Activated CD8-positive, alpha-beta memory T cell treated with anti-CD3 and anti-CD28 coated beads, Interleukin-2, amount 10 ng/mL, durations not matched to agents 7 days and 5 days (primary cell): ENCODE measurements at places on chromosomes 13 and 19.

- DNase-seq: no peak
Measured at GRCh38 chr19:30781047-30781446, 408.9 kb downstream of the ZNF536 start.

DNA sequence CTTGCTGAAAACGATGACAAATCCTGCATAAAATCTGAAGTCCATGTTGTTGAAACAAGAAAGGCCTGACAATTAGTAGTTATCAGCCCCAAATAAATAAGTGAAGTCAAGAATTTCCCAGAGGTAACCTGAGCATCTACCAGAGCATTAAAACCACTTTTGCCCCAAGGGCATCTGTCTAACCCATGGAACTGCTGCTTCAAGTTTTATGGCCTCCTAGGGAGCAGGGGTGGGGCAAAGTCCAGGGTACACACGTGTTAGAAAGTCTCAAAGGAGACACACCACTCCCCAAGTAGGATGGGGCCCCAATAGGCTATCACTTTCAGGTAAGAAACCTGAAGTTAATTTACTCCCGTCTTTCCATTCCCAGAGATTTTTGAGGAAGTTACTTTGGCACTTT lies 81.1 kb downstream of the CACNA1A start:
- no peak for DNase-seq

GRCh38 chr13:34076319-34076718 lies 258.4 kb downstream of the RFC3 start:
- DNase-seq: no peak

DNA sequence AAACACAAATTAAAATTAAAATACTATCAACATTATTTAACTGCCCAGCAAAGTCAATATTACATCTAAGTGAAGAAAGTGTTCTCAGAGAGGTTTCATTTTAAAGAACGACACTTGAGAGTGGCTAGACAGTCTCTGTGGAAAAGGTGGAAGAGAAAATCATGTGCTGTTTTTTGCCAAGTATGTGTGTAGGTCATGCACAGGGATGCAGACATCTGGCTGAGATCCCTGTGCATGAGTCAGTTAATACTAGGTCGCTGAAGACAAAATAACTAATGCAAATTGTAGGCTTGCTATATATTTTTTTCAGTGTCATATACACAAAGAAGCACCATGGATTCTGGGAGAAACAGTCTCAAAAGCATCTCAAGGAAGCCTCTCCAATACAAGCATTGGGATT lies 44.3 kb upstream of the ENOX1 start:
- DNase-seq: no peak

GRCh38 chr13:43805071-43805468 lies 18.3 kb upstream of the ENOX1 start:
- DNase-seq: no peak

DNA sequence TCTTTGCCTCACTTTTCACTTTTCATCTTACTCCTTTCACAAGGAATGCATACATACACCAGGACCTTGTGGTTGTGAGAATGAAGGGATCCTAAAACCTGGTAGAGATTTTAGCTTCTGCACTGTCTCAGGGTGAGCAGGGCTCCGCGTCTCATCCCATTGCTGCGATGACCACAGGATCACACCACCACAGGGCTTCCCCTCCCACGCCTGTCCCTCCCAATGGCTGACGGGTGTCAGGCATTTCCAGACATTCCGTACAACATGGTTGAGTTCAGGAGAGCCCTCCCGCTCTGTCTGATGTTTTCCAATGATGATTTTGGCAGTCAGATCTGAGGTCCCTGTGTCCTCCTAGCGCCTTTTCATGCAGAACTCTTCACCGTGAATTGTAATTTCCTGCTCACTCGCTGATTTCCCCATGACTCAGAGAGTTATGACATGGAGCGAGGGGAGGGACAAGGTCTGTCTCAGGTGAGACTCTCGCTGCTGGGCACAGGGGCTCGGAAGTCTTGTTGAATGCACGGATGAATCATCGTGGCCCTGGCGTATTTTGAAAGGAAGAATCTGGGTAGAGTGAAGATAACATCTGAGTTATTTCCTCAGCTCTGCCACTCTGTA lies 102.8 kb downstream of the TEX29 start:
- no peak for DNase-seq

- DNase-seq: peak; percentile 42
Measured at GRCh38 chr13:19818223-19818842, 35.6 kb upstream of the PSPC1 start.

DNA sequence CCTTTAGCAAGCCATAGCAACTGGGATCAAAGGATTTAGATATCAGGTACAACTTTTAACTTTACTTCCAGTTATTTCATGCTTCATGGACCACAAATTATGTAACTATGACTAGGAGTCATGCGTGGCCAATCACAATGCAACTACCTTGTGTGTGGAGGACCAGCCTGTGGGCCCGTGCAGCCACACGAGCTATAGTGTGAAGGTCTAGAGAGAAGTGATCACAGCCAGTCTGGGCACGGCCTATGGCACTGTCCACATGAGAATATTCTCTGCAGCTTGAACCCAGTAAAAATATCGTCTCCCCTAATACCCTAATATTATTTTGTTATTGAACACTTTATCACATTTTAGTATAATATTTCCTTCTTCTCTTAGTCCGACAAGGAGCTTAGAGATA lies 464.9 kb upstream of the MIR17HG start:
- DNase-seq: no peak

- no peak for DNase-seq
Measured at GRCh38 chr13:92682832-92683517, 543.6 kb upstream of the GPC6 start.

- no peak for DNase-seq
Measured at GRCh38 chr13:59906413-59907049, 257.2 kb downstream of the DIAPH3 start.

DNA sequence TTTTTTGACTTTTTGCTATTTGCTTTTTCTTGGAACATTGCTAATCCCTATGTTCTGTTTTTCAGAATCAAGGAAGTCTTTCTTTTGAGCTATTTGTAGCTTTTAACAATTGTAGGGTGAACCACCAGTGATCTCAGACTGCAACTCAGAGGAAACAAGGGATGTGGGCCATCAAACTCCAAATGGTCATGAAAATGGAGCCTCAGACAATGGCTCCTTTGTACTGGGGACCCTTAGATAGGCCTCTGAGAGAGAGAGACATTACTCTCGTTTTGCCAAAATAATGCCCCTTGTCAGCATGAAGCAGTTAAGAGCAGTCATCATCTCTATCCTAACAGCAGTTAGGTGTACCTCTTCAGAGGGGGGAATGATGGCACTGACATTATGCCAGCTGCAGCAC lies 56.4 kb upstream of the GJB6 start:
- no peak for DNase-seq

DNA sequence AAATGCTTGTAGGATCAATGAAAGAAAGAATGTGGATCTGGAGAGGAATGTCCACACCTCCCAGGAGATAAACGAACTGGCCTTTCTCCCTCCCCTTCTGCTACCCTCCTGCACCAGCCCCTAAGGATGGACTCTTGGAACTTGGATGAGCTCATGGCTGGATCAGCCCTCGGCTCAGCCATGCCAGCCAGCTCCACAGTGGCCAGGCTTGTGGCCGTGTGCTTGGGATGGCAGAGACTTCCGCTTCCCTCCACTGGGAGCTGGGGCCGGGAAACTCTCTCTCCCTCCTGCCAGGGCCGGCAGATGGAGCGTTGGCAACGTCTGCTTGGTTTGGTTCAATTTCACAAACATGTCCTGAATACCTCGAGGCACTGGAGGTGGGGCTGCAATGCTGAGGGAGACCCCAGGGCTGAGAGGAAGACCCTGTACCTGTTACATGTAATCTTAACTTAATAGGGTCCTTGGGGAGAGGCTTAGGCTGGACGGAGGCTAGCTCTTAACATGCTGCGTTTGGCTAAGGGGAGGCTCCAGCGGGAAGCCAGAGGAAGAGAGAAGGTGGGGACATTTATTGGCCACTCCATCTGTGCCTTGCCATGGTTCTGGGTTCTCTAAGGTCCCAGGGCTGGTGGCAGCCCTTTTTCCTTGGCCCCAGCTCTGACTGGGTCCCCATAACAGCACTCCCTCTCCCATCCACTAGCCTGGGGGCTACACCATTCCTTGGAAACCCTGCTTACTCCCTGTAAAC lies 152.5 kb downstream of the IER2 start:
- no peak for DNase-seq

DNA sequence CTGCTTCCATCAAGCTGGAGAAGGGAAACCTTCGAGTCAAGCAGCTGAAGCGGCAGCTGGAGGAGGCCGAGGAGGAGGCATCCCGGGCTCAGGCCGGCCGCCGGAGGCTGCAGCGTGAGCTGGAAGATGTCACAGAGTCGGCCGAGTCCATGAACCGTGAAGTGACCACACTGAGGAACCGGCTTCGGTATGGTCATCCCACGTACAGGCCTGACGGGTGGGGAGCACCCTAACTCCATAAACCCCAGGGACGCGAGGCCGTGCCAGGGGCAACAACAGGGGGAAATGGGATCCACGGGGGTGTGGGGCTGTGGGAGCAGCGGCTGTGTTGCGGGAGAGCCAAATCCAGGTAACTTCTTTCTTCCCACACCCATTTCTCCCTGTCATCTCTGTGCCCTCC lies 20.2 kb downstream of the KCNC3 start:
- no peak for DNase-seq

DNA sequence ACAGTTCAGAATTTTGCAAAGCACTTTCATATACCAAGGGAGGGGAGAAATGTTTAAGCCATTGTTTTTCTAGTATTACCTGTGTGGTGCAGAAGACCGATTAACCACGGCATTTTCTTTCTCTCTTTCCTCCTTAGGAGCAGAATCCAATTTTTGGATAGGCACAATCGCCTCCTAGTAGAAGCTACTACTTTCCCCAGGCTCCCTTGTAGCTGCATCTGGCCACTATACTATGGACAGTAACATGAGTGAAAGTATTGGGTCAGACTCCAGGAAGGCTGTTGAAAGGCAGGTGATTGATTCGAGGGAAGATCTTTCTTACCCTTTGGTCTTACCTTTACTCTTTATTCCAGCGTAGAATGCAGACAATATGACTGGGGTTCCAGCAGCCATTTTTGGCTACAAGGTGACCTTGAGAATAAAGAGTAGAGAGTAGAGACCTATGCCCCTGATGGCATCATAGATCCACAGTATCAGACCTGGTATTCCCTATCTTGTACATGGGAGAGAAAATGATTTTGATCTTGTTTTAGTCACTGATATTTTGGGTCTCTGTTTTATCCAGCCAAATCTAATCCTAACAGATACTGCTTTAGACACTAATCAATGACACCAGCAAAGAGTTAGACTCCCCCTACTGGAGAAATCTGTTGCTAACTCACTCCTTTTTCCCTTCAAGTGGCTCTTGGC lies 77.0 kb downstream of the LRRC63 start:
- DNase-seq: no peak

DNA sequence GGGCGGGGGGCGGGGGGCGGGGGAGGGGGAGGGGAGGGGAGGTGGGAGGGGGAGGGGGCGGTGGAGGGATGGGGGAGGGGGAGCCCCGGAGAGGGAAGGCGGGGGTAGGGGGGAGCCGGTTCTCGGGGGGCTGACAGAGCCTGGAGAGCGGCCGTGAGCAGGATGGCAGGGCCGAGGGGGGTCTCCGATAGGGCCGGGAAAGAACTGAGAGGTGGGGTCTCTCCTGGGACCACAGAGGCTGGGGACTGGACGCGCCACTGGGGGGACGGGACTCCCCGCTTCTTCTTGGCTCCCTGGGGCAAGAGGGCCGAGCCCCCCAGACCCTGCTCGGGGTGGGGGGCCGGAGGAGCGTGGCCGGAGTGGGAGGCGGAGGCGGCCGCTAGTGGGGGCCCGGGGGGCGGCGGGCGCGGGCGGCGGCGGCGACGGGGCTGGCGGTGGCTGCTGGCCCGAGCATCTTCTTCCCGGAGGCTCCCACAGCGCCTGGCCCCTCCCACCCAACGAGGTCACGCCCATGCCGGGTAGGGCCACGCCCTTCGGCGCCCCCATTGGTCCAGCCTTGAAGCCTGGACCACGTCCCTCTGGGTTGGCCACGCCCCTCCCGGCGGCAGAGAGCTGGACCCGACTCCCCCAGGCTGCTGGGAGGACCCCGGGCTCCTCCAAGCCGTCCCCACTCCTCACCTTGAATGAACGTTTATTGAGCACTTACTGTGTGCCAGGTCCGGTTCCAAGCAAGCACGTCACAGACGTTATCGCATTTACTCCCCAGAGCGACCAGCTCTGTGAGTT lies at the start of gene NOVA2:
NOVA2 (minus strand) TSS at position 313 of the 786 bp plus-strand sequence. CDS start 514 bp downstream, outside the sequence.
- DNase-seq: peak; percentile 62

- no peak for DNase-seq
Measured at GRCh38 chr19:1105008-1105872, 1.4 kb downstream of the GPX4 start.

DNA sequence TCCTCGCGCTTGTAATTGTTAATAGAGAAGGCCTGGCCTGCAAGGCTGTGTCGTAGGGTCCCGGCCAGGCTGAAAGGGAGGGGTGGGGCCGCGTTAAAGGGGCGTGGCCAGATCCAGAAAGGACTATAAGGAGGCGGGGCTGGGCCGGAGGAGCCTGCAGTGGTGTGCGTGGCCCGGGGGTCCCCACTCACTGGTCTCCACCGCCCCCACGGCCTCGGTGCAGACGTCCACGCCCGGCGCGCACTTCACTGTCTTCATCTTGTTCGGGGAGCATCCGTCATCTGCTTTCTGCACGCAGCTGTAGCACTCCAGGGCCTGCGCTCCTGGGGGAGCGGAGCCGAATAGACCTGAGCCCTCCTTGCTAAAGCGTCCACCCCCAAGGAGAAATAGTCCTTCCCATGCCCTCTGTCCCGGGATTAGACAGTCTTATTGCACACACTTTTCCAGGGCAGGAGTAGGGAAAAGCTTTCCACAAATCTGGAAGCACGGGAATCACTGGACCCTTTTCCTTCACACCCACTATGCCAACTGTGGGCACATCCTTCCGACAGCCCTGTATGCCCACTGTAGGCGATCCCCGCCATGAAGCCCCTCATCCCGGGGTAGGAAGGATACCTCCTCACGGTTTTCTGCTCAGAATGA lies 1.2 kb downstream of the LYPD3 start:
- no peak for DNase-seq

GRCh38 chr13:23622985-23623384 lies 52.8 kb downstream of the TNFRSF19 start:
- DNase-seq: no peak

DNA sequence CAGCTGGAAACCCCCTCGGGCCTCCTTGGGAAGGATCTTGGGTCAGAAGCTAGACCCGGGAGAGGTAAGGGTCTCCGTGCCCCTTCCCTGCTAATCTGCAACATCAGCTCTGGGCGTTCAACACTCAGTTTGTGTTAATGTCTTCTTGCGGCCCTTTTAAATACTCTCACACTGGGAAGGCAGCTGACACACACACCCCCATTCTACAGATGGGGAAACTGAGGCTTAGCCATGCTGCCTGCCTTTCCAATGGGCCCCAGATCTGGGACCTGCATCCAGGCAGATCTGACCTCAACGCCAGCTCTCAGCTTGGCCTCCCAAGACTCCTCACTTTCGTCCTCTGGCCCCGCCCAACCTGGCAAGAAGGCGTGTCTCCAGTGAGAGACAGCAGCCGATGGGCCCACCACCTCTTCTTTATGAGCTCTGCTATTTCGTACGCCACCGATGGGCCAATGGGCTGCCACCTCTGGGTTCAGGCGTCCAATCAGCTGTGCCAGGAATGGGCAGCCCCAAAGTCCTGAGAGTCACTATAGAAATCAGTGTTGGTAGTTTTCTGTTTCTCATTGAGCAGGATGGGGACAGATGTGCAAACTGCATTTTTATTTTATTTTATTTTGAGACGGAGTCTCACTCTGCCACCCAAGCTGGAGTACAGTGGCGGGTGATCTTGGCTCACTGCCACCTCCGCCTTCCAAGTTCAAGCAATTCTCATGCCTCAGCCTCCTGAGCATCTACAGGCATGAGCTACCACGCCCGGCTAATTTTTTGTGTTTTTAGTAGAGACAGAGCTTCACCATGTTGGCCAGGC lies 43.8 kb downstream of the DNM2 start:
- no peak for DNase-seq
